ENCODE measurements at places on chromosomes 1 and 21.
A peak's percentile ranks its signal among the peaks of the same experiment; 100 is the strongest.

GRCh38 chr1:24424207-24424606, 8.6 kb downstream of the NIPAL3 start:
- DNase-seq = no peak

DNA sequence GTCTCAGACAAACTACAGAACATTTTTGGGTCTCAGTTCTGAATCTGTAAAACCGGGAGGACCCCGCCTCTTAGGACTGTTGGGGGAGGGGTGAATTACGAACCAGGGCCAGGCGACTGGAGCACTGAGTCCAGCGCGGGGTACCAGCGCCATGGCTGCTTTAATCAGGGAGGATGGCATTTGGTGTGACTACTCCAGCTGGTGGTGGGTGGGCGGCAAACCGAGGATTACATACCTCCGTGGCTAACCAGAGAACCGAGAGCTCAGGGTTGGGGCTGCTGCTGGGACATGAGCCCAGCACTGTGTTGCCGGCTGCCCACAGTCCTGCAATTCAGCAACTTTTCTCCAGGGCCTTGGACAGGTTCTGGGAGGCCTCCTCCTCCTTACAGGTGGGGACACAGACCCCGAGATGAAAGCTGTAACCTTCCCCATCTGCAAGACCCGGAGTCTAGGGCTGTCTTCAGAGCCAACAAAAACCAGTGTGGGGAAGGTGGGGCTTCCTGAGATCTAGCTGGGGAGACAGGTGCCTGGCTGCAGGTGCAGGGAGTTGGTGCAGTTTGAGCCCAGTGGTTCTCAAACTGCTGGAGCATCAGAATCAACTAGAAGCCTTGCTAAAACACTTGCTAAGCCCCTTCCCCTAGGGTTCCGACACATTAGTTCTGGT, 273.5 kb downstream of the FOXD2 start:
- DNase-seq = no peak

DNA sequence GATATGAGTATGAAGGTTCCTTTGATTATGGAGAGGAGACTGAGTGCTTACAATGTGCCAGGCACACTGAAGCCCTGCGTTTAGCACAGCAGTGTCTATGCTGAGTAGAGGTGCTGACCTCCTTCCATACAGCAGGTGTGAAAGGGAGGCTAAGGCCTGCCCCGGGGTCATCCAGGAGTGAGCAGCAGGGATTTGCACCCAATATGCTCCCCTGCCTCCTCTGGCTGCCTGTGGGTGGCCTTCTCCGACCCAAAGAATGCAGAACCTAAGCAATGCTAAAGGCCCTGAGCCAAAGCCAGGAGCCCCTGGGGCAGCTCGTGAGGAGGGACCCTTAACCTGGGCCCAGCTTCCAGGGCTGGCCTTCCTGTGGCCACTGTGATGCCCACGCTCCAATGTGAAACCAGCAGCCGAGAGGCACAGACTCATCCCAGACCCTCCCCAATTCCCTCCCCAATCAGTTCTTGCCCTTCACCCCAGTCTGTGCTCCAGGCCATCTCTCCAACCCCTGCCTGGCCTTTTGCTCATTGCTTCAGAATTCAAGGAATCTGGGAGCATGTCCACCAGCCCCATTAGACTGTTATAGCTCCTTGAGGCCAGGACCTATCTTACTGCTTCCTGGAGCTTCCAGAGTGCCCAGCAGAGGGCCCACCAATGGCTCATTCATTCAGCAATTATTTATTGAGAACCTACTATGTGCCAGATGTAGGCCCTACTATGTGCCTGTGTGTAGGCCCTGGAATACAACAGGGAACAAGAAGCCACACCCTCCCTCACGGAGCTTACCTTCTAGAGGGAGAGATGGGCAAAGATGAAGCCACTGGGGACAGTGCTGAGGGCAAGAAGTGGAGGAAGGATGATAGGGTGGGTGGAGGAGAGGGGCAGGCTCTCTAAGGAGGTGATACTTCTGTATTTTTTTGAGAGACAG, 53.3 kb downstream of the TAS1R2 start:
- no peak for DNase-seq

DNA sequence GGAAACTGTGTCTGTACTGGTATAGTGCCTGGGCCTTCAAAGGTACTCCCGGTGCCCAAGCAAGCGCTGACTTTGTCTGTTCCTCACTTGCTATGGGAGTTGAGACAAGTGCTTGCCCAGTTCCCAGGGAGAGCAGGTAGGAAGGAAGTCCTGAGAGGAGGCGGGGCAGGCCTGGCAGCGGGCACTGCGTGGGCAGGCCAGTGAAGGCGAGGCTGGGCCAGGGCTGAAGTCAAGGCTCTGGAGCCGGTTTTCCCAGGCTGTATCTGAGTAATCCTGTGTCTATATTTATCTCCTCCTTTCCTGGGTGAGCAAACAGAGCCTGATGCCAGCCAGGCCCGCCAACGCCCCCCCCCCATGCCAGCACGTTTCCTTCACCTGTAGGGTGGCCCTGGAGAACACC, 15.9 kb upstream of the EDN2 start:
- DNase-seq = no peak

- no peak for DNase-seq
These were observed 222.0 kb downstream of the KAZN start for GRCh38 chr1:14820295-14821085.

DNA sequence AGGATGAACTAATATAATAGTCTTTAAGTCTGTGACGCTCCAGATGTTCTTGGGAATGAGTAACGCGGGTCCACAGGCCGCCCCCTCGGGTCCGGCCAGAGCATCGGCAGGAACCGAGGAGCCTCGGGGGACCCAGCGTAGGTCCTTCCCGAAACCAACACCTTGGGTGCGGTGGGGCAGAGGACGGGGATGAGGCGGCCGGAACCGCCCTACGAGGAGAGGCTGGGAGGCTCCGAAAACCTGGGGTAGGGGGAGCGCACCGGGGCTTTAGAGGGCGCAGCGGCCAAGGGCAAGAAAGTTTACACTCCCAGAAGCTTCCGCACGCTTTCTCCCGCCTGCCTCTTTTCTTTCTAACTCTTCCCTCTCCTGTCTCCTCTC, 7.1 kb downstream of the DMRTA2 start:
- no peak for DNase-seq

DNA sequence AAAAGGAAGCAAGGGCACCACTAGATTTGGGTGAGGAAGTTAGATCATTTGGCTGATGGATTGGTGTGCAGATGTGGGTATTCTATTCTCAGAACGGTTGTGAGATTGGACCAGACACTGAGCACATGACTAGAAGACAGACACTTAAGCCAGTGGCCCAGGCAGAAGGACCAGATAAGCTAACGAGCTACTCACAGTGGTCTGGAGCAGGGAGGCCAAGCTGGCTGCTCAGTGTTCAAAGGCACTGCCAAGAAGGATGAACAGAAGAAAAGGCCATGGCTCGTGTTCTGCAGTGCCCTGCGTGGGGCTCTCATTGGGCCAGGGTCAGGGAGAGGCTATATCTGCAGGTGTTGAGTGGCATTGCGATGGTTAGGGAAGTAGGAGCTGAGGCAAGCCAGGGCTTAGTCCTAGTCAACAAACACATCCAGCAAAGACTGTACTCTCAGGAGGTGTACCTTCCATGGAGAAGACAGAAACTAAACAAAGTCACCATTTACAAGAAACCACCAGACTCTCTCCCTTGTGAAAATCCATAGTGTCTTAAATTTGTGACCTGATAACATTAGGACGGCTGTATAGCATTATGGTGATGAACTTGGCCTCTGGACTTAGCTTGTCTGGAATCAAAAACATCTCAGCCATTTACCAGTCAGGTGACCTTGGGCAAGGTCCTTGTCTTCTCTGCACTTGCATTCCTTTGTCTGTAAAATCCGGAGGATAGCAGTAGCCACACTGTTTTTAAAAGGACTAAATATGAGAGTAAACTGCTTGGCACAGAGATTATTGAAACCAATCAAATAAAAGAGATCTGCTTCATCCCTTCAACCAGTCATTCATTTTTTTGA, 274.5 kb downstream of the SIPA1L2 start:
- DNase-seq = no peak

GRCh38 chr1:118504867-118505266, 319.8 kb upstream of the SPAG17 start:
- DNase-seq = no peak

DNA sequence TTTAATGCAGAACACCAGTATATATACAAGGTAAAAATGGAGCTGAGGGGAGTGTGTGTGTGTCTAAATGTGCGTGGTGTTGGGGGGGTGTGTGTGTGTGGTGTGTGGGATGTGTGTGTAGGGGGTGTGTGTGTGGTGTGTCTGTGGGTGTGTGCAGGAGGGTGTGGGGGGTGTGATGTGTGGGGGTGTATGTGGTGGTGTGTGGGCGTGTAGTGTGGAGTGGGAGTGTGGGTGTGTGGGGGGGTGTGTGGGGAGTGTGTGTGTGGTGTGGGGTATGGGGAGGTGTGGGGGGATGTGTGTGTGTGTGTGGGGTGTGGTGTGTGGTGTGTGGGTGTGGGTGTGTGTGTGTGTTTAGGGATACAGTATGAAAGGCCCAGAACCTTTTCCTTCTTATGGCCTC, 202.3 kb upstream of the CACYBP start:
- no peak for DNase-seq

DNA sequence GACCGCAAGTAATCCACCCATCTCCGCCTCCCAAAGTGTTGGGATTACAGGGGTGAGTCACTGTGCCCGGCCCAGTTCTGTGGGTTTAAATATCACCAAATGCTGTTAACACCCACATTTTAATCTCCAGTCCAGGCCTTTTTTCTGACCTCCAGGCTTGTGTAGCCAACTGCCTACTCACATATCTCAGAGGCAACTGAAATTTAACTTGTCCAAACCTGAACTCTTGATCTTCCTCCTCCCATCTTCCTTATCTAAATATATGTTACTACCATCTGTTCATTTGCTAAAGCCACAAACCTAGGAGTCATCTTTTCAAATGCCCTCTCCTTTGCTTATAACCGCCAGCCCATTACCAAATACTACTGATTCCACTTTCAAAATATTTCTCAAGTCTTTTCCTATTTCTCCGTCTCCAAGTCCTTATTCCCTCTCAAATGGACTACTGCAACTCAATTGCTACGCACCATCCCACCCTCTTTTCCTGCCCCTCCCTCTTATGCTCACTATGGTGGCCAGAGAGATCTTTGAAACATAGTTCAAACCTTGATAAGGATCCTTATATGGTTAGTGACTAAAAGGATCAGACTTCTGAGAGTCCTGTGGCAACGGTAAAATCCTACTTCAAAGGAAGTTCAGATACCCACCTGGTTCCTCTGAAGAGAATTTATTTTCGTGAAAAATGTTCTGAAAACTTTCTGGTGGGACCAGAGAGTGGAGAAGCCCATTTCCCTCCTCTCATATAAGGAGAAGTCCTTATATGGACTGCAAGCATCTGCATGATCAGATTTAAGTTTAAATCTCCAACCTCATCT, 78.5 kb upstream of the CDC42BPA start:
- peak; percentile 77 for DNase-seq

DNA sequence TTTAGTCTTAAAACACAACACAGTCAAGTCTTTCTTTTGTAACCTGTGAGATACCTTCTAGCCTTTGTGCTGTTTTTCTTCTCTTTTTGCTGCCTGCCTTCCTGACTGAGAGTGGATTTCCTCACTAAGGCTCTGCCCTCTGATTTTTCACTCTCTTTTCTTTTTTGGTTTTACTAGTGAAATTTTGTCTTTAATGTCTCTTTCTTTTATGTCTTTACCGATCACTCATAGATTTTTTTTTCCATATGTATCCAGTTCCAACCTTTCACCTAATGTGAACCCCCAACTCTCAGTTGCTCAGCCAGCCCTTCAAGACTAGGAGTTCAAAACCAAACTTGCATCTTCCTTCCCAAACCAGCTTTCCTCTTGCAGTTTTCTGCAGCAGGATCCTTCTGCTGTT, 6.5 kb downstream of the LGALS8 start:
- DNase-seq = no peak

- DNase-seq = peak; percentile 64
These were observed 48.8 kb upstream of the HMGB4 start for GRCh38 chr1:33815061-33815460.

GRCh38 chr1:220483700-220484099, 44.2 kb upstream of the MARK1 start:
- no peak for DNase-seq

- no peak for DNase-seq
These were observed 388.5 kb upstream of the C1orf87 start for GRCh38 chr1:60461925-60462595.

DNA sequence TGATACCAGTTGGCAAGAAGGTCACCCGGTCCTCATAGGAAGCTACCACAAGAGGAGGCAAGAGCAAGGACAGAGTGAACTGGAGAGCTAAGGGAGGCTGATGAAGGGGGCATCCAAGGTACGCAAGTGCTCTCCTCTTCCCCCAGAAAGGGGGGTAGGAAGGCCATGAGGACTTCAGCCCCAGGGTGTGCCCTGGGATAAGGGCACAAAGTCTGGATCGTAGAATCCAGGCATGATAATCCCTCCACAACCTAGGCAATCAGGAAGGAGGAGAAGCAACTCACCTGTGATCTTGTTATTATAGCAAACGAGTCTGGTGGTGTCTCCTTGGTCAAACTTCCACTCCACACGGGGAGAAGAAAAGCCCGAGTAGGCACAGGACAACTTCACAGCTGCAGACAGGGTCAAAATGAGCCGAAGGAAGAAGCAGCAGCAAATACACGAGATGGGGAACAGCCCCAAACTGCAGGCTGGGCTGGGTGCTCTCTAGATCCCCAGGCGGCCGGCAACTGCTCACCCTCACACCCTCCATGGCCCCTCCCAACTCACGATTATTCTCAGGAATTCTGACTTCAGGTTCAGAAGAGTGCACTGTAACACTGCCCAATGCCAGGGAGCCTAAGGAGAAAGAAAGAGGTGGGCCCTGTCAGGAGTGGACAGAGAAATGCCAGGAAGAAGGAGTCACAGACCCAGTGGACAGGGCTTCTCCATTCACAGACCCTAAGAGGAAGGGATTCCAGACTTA, 20.0 kb downstream of the F11R start:
- DNase-seq = no peak

GRCh38 chr1:243406424-243406823, 150.6 kb downstream of the SDCCAG8 start:
- DNase-seq = no peak

GRCh38 chr1:233631810-233632405, 18.0 kb downstream of the KCNK1 start:
- no peak for DNase-seq

- DNase-seq = no peak
These were observed 174.1 kb downstream of the FOXD2 start for GRCh38 chr1:47611992-47612391.

DNA sequence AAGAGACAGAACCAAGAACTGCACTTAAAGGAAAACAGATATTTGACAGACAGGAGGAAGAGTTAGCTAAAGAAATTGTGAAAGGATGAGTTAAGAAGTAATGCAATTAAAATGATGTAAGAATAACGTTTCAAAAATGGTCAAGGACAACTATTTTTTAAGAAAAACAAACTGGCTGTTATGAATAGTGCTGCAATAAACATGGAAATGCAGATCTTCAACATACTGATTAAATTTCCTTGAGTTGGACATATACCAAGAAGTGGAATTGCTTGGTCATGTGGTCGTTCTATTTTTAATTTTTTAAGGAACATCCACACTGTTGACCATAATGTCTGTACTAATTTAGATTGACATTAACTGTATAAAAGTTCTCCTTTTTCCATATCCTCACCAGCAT, 23.1 kb upstream of the PHTF1 start:
- no peak for DNase-seq

Measured in HT1080 (cell line).